Chondrocyte (in vitro differentiated cells): ENCODE measurements at places on chromosomes 5 and 9. TPM values are rescaled to one million over a fixed set of nuclear protein-coding genes. Genes with fewer than 3 reads are reported as not detected.

F12 gene
- 0.99 to 2.1 TPM (median 1.8 TPM) in 3 replicates for total RNA-seq

SPATA6L gene
- total RNA-seq, result 0.35 to 0.65 TPM (median 0.46 TPM) in 3 replicates

NKD2 gene
- not detected in 3 replicates for total RNA-seq

CAVIN4 gene
- 0.46 to 0.87 TPM (median 0.62 TPM) in 3 replicates for total RNA-seq

SPINK7 gene
- not detected in 3 replicates for total RNA-seq

GABRA6 gene
- not detected in 3 replicates for total RNA-seq

TGFBR1 gene
- 71.1 to 109 TPM (median 105 TPM) in 3 replicates for total RNA-seq

LPAR1 gene
- total RNA-seq, result 33.5 to 35.4 TPM (median 34.0 TPM) in 3 replicates

C7 gene
- not detected in 3 replicates for total RNA-seq
